ENCODE measurements at places on chromosomes 1 and 21.

GRCh38 chr1:173708787-173709186 lies 6.0 kb upstream of the KLHL20 start:
- no peak for DNase-seq

GRCh38 chr1:179016706-179017382 lies 8.8 kb upstream of the FAM20B start:
- DNase-seq: no peak

DNA sequence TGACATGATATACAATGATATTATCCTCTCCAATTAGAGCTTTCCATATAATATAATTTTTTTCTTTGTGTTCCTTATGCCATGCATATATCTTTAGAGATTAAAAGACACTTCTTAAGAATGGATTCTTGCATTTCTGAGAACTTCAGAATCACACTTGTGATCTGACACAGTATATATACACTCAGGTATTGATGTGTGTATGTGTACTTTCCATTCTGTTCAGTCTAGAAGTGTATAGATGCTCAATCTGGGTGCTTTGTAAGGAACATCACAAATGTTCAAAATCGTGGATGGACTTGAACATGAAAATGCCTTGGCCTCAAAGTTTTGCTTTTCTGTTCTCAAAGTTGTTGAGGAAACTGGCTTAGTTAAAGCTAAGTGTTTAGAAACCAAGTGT lies 102.7 kb downstream of the FGGY start:
- no peak for DNase-seq

GRCh38 chr1:61125895-61126294 lies 43.5 kb downstream of the NFIA start:
- DNase-seq: no peak

- no peak for DNase-seq
These were observed 92.2 kb downstream of the XPR1 start for GRCh38 chr1:180724055-180724454.

DNA sequence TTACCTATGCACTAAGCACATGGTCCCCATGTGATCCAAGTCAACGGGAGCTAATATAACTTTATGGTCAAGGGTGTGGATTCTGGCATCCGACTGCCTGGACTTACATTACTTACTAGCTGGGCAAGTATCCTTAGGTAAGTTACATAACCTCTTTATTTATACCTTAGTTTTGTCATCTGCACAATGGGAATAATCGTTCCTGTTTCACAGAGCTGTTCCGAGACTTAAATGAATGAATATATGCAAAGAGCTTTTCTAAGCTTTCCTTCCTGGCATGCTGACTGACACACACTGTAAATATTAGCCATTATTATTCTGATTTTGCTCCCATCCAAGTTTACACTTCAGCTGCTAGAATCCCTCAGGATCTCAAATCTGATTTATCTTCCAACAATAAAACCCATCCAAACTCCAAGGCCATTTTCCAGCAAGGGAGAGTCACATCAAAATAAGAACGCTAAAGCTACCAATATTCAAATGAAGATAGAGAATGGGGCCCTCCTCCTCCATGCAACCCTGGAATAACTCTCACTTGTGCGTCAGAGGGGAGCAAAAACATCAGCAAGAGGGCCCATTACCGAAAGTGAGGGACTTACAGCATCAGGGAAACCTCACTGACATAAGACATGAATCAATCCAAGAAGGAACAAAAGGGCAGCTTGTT lies 115.6 kb upstream of the KAZN start:
- DNase-seq: no peak

GRCh38 chr1:103489935-103490334 lies 35.6 kb upstream of the RNPC3 start:
- DNase-seq: no peak

GRCh38 chr21:34613679-34614627 lies 960 bp downstream of the RCAN1 start:
- DNase-seq: no peak

GRCh38 chr21:31232344-31232743 lies 111.7 kb downstream of the TIAM1 start:
- DNase-seq: no peak

DNA sequence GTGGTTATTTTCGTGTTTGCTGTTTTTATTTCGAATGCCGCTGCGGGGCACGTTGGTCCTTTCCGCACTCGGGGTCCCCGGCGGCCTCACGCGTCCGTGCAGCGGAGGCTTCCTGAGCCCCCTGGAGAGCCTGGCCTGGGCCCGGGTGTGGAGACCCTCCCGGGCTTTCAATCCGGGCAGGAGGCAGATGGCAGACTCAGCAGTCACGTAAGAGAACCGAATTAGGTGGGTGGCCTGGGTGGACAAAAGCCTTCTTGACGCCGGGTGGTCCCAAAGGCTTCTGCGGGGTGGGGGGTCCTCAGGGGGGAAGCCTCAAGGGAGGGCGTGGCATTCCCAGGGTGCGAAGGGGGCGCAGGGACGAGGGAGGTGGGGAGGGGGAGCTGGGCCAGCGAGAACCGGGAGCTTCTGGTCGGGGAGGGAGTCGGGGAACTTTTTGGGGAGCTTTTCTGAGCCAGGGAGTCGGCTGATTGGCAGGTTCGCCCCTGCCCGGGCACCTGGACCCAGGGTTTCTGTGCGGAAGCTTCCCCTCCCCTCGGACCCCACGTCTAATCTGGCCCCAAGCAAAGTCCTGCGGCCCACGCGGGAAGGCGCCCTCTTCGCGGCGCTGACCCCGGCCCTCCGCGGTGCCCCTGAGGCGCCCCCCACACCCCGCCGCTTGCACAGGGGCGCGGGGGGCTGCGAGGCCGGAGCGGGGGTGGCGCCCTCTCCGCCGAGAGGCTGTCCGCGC lies 1.3 kb upstream of the HES4 start:
- DNase-seq: no peak

- DNase-seq: no peak
These were observed 176.8 kb upstream of the SAMSN1 start for GRCh38 chr21:14722841-14723483.

DNA sequence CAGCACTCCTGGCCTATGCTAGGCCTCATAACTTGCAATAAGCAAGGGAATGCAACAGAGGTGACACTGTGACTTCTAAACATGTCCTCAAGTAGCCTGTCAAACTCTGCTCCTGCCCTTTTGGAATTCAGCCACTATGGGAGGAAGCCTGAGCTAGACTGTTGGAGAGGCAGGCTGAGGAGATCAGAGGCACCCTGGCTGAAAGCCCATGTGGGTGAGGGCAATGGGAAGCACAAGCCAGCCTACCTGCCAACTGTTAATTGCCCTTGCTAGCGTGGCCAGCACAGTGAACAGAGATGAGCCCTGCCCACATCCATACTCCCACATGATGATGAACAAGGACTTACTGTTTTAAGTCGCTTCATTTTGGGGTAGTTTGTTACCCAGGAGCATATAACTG lies 17.7 kb downstream of the GNB1 start:
- no peak for DNase-seq

DNA sequence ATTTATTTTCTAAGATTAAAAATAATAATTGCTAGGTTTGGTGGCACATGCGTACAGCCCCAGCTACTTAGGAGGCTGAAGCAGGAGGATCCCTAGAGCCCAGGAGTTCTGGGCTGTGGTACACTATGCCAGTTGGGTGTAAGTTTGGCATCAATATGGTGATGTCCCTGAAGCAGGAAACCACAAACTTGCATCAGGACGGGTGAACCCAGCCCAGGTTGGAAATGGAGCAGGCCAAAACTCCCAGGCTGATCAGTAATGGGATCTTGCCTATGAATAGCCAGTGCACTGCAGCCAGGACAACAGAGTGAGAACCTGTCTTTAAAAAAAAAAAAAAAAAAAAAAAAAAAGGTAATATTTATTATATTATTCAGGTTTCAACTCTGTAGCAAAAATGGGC lies 92.4 kb upstream of the PGD start:
- DNase-seq: no peak

GRCh38 chr1:175273376-175274031 lies 80.9 kb upstream of the KIAA0040 start:
- no peak for DNase-seq

- no peak for DNase-seq
These were observed 8.4 kb downstream of the ERO1B start for GRCh38 chr1:236273358-236273757.

DNA sequence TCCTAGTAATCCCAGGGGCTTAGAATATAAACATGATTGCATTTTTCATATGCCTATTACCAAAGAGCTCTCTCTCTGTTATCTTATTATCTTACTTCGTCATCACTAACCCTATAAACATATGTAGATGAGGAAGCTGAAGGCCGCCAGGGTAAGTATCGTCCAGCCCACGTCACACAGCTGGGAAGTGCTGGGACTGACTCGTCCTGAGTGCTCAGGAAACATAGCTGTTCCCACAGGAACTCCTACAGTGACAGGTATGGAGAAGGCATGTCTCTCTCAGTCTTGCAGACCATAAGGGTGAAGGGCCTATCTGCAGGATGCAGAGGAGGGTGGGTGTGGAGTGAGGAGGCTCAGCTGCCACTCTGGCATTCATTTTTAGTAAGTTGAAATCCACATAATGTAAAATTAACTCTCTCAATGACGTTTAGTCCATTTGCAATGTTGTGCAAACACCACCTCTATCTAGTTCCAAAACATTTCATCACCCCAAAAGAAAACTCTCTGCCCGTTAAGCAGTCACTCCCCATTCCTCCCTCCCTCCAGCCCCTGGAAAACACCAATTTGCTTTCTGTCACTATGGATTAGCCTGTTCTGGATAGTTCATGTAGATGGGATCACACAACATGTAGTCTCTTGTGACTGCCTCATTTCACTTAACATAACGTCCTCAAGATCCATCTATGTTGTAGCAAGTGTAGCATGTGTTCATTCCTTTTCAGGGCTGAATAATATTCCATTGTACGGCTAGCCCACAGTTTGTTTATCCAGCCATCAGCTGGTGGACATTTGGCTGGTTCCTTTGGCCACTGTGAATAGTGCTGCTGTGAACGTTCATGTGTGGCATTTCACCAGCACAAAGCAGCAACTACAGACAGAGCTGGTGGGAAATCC lies 68.3 kb downstream of the TCP10L start:
- no peak for DNase-seq

GRCh38 chr1:168466714-168467131 lies 77.1 kb downstream of the XCL2 start:
- DNase-seq: no peak

DNA sequence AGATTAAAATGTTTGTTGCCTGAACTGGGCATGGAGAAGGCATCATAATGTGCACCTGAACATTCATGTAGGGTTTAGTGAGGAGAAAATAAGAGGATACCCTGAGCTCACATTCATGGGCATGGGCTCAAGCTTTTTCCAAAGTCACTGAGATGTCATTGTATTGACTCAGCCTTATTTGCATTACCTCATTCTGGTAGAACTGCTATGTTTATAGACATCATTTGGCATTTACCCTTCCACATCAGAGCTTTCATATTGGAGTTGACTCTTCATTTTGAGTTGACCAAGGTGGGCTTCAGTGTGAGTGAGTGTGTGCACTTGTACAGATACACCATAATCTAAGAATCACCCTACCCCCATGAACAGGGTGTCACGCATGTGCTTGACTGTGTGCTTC lies 143.2 kb downstream of the PBX1 start:
- no peak for DNase-seq

- no peak for DNase-seq
These were observed 28.1 kb upstream of the RNPC3 start for GRCh38 chr1:103497404-103497803.

DNA sequence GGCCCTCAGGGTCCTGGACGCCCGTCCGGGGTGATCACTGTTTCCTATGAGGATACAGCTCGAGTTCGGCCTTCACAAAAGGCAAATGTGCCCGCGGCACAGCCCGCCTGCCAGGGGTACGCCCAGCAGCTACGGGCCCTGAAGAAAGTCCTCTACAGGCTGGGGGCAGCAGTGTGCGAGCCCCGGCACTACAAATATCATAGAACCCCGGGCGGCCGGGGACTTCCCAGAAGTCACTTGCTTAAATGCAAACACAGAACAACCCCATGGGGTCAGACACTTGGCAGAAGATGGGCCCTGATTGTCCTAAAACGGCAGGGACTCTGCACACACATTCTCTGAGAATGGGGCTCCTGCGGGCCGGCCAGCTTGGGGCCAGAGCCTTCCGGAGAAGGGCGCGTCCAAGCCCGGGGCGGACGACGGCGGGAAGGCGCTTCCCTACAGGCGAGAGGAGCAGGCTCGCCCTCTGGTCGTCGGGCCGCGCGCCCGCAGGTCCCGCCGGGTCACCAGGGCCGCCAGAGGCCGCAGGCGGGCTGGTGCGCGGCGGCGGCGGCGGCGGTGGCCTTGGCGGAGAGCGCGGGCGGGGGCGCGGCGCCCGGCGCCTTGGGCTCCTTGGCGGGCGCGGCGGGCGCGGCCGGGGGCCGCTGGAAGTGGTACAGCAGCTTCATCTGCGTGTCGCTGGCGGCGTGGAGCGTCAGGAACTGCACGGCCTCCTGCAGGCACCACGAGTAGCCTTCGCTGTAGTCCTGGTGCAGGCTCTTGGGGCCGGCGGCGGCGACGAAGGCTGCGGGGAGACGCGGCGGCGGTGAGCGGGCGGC lies 888 bp downstream of the HES5 start:
- DNase-seq: no peak

- no peak for DNase-seq
These were observed at the start of gene TCEA3 for GRCh38 chr1:23424293-23425192. Gene TCEA3 (minus strand): TSS chr1:23424748. CDS start chr1:23424633, 115 bp downstream.

- peak; percentile 61 for DNase-seq
These were observed 32.0 kb upstream of the TENT5B start for GRCh38 chr1:27044613-27045151.

DNA sequence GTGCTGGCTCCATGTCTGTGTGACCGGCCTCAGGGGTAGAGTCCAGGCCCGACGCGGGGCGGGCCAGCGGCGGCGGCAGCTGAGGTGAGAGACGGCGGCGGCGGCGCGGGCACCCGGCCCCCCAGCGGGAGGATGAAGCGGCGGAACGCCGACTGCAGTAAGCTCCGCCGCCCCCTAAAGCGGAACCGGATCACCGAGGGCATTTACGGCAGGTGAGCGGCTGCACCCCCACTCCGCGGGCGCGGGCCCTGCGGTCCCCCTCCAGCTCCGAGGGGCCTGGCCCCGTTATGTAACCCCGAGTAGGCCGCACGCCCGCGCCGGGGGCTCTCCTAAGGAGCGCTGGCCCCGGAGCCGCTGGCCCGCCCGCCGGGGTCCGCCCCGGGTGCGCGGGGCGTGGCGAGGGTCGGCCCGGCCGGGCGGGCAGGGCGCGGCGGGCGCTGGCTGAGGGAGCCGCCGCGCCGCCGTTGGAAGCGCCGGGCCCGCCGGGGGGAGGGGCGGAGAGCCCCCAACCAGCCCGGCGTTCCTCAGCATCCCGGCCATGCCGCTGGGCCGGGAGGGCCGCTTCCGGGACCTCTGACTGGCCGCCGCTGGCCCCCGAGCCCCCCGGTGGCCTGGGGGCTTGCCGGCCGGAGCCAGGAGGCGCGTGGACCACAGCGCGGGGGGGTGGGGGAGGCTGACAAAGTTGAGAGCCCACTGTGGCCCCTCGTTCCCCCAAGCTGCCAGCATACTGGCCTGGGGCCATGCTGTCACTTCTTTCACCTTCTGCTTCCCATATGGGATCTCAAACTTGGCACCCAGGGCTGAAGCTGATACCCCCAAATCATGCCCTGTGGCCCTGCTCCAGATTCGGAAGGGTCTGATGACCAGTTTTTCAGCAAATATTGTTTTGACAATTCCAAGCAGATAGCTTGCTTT lies 527 bp downstream of the MACO1 start:
- DNase-seq: peak; percentile 68

GRCh38 chr1:13628218-13628617 lies 44.6 kb downstream of the PDPN start:
- DNase-seq: no peak

All from T-helper 22 cell (primary cell).